A549 treated with AZD2906 at 1 μM for 4 hours (cell line): ENCODE measurements at places on chromosomes 11 and 22. TPM values are rescaled to one million over a fixed set of nuclear protein-coding genes. Genes with fewer than 3 reads are reported as not detected.

SAA1 gene
- 2.5 to 4.1 TPM (median 3.3 TPM) in 5 replicates for total RNA-seq

ASCL2 gene
- total RNA-seq: 0.06 to 0.08 TPM in 2 of 5 replicates, not detected in the others

OR4D6 gene
- not detected in 5 replicates for total RNA-seq

C2CD3 gene
- total RNA-seq: 14.0 to 15.5 TPM (median 15.1 TPM) in 5 replicates
